Tibial nerve (tissue), 4 donors: ENCODE measurements at places on chromosomes 12 and 14.

- DNase-seq = no peak
Measured at GRCh38 chr12:103012884-103013283, 55.4 kb downstream of the ASCL1 start.

DNA sequence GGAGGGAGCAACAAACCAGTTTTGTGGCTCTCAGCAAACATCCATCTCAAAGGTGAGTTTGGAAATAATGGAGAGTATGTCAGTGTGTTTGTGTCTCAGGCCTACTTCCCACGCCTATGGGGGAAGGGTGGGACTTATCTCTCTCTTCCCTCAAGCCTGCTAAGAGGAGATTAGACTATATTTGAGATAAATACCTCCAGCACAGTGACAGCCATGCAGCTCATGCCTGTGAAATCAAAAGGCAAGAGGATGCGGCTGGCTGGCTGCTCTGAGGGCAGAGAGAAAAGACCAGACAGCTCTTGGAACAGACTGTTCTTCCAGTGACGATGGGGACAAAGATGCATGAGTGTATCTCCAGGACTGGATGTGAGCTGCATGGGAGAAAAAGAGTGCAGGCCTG is 14.7 kb upstream of the POC1B start:
- no peak for DNase-seq

DNA sequence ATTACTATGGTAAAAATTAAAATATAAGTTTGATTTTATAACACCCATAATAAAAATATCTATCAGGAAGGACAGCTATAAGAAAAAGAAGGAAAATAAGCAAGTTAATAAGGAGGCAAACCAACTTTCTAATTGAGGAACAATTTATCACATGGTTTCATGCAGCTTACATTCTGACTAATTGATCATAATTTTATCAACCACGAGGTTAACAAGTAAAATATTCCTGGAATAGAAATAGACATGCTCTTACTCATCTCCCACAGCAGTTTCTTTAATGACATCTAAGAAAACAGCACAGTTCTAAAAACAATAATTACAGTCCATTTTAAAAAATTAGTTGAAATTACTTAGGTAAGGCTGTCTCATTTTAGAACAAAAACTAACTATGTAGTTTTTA is 130.8 kb upstream of the KRR1 start:
- no peak for DNase-seq

GRCh38 chr12:56928262-56928661 is 5.9 kb downstream of the SDR9C7 start:
- no peak for DNase-seq

- DNase-seq = no peak
Measured at GRCh38 chr12:123363740-123364531, 711 bp downstream of the SBNO1 start.
